ENCODE measurements at places on chromosomes 7 and 10. TPM values are rescaled to one million over a fixed set of nuclear protein-coding genes. Genes with fewer than 3 reads are reported as not detected.

DNA sequence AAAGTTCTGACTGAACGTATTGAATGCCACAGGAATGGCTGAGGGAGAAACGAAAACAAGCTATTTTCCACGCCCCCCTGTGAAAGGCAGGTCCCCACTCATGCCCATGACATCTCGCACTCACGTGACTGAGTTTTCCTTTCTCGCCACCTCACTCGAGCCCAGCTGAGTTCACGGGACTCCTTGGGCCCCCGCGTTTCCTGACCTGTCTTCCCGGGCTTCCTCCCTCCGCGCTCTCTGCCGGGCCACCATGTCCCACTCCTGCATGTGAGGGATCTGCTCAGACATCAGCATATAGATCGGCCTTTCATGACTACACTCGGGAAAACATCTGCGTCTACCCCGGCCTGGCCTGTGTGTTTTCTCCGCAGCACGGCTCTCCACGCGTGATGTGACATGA is 226.0 kb upstream of the ADARB2 start:
- H3K4me1 ChIP-seq = no peaks in the 10 kb centered on the region
- no peak overlapping the region for H3K27ac ChIP-seq
- H3K36me3 ChIP-seq = no peaks in the 10 kb centered on the region
- no peak for DNase-seq
- no peaks in the 10 kb centered on the region for H3K27me3 ChIP-seq

The NAT16 gene
- 0.16 TPM for total RNA-seq

The LAMB1 gene
- total RNA-seq = 403 TPM

The NACAD gene
- 21.6 TPM for total RNA-seq

The MMRN2 gene
- total RNA-seq = 0.27 TPM

- no peak for DNase-seq
- H3K4me3 ChIP-seq = no peak overlapping the region
- H3K27me3 ChIP-seq = no peaks in the 10 kb centered on the region
- H3K27ac ChIP-seq = no peak overlapping the region
Measured at GRCh38 chr7:41710838-41711237, 7.9 kb upstream of the INHBA start.

- no peaks in the 10 kb centered on the region for H3K36me3 ChIP-seq
- no peak overlapping the region for H3K27ac ChIP-seq
- peaks cover 16% of the 10 kb centered on the region for H3K4me1 ChIP-seq
- H3K27me3 ChIP-seq = no peaks in the 10 kb centered on the region
- peak; percentile 72 for DNase-seq
- no peak overlapping the region for H3K4me3 ChIP-seq
Measured at GRCh38 chr10:14545827-14546226, 215.1 kb upstream of the FRMD4A start.

- peak; percentile 70 for DNase-seq
Measured at GRCh38 chr7:99102809-99103690, 40.9 kb downstream of the SMURF1 start.

GRCh38 chr10:76036111-76036940 is 604.9 kb downstream of the LRMDA start:
- H3K4me1 ChIP-seq = peaks cover 15% of the 10 kb centered on the region
- no peak overlapping the region for H3K27ac ChIP-seq
- peak; percentile 39 for DNase-seq

DNA sequence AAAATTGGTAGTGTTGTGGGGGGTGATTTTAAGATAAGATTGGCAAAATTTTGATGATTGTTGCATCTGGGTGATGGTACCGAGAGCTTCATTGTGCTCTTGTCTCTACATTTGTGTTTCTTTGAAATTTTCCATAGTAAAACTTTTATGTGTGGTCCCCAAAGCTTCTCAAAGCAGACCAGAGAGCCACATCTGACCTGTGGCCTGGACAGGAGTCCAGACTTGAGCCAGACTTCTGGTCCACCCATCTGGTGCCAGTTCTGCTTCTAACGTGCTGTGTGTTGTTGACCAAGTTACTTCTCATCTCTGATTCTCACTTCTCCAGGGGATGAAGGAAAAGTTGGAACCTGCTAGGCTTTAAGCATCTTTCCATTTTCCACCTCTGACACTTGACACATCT is 120.1 kb downstream of the C10orf105 start:
- no peaks in the 10 kb centered on the region for H3K27me3 ChIP-seq
- no peak overlapping the region for H3K27ac ChIP-seq
- peaks cover 15% of the 10 kb centered on the region for H3K4me1 ChIP-seq
- no peak for DNase-seq
- H3K36me3 ChIP-seq = no peaks in the 10 kb centered on the region

- H3K4me1 ChIP-seq = peaks cover 23% of the 10 kb centered on the region
- no peaks in the 10 kb centered on the region for H3K36me3 ChIP-seq
- no peaks in the 10 kb centered on the region for H3K27me3 ChIP-seq
- no peak overlapping the region for H3K27ac ChIP-seq
Measured at GRCh38 chr10:98463976-98464754, 17.4 kb upstream of the HPS1 start.

The LIPM gene
- not detected for total RNA-seq

All from astrocyte (in vitro differentiated cells and primary cell).